HAP-1 (cell line): ENCODE measurements at places on chromosomes 16 and 17.

GRCh38 chr17:41190328-41190727, 641 bp downstream of the KRTAP9-1 start:
- DNase-seq, result no peak

GRCh38 chr17:36949461-36949927, 740 bp downstream of the AATF start:
- DNase-seq, result no peak

GRCh38 chr16:87464691-87465300, 28.0 kb downstream of the ZCCHC14 start:
- no peak for DNase-seq

DNA sequence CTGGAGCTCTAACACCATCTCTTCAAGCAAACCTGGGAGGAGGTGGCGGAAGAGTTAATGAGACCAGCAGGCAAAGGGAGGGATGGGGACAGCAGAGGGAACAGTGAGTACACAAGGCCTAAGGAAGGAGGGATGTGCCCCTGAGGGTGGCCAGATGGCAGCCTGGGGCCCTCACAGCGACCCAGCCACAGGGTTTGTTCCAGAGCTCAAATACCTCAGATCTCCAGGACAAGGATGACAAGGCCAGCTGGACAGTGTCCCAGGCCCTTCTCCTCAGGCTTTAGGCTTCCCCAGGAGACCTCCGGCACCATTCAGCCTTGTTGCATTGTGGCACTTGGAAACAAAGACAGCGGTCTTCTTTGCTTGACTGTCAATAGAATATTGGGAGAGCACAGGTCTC, 14.9 kb downstream of the CDIP1 start:
- no peak for DNase-seq

DNA sequence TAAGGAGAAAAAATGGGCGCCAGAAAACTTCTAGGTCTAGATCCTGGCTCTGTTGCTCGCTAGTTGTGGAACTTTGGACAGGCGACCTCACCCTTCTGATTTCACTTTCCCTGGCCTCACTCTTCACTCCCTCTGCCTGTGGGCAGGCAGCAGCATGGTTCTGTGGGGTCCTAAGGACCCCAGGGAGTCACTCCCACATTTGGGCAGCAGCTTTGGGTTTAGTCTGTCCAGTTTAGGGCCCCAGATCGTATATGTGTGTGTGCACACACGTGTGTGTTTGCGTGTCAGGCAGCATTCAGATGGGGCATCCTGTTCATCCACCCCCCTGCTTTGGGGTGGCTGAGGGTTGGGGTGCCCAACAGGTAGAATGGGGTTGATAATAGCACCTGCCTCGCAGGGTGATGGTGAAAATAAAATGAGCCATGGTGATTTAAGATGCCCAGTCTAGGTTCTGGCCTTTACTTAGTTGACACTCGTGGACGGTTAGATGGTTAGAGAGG, 102.2 kb downstream of the RAB11FIP4 start:
- no peak for DNase-seq

GRCh38 chr16:30004811-30005242, 6.0 kb downstream of the DOC2A start:
- DNase-seq, result no peak

- peak; percentile 50 for DNase-seq
These were observed 72.8 kb downstream of the MMD start for GRCh38 chr17:55348749-55349354.

GRCh38 chr17:40129498-40129897, 7.7 kb downstream of the MSL1 start:
- DNase-seq, result no peak

DNA sequence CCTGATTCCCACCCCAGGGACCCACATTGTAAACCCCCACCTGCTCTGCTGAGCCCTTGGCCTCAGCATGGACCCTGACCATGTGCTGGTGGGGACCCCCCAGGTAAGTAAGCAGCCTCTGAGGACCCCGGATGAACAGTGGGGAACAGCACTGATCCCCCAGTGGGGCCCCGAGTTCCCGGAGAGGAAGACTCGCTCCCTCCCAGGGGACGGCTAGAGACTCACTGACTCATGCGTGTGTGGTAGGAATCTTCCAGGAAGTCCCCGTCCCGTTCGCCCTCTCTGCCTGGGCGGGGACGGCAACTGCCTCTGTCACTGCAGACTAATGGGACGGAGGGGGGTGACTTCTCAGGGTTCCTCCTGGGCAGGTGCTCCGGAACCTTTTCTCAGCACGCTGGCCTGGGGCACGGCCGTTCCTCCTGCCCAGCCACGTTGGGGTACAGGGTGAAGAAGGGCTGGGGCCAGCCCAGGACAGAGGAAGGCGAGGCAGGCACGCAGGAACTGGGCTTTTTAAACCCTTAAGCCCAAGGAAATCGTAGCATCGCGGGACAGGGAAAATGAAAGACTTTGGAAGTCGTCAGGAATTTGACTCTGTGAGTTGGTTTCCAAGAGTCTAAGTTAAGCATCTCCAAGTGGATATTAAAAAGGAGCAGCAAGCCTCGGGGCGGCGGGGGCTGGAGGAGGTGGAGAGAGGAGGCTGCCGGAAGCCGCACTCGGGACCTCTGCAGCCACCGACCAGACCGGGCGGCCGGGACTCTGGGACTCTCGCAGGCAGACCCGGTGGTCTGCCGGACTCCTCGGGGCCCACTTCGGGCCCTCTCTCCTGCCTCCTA, 178.7 kb downstream of the SEC14L1 start:
- DNase-seq, result peak; percentile 85

DNA sequence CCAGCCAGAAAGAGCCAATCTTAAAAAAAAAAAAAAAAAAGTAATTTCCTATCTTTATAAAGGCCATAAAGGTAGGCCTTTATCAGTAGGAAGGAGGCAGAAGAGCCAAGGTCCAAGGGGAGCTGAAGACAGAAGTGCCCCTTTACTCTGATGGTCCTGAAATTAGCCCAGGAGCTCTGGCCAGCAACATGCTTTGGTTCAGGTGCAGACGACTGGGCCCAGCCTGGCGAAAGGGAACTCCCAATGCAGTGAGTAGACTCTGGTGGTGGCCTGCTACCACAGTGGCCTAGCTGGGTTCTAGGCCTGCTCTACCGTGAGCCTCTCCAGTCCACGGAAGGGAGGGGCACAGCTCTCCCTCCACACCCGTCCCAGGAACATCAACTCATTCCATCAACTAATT, 23.1 kb upstream of the MEIOB start:
- DNase-seq, result no peak

DNA sequence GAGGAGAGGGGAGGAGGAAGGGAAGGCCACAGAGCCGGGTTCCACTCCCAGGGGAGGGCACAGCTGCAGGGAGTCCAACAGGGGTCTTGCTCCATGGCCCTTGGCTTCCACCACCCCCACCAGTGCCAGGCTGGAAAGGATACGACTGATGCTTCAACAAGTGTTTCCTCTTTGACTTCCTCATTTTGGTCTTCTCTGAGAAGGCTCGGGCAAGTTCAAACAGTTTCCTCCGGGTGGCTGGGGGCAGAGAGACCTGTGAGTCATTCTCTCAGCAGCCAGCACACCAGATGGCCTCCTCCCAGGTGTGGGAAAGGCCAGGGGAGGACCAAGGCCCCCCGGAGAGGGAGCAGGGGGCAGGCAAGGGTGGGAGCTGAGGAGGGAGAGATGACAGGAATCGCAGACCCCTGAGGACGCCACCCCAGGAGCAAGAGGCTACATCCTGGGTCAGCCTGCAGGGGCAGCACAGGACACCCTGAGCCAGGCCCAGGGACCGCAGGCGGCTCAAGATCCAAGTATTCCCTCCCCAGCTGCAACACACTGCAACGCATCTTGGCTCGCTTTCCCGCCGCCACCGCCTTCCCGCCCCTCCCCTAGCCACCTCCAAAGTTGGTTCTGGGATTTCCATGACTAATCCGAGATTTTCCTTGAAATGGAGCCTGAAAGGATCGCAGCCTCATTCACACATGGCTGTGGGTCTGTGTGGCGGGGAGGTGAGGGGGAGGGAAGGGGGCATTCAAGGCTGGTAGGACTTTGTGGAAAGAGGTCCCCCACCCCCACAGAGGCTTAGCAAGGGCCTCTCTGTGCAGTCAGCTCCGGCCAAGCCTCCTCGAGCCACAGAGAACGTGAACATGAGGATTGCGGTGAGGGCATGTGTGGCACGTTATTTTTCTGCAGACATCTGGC, 18.4 kb upstream of the MRPS23 start:
- DNase-seq, result peak; percentile 34

DNA sequence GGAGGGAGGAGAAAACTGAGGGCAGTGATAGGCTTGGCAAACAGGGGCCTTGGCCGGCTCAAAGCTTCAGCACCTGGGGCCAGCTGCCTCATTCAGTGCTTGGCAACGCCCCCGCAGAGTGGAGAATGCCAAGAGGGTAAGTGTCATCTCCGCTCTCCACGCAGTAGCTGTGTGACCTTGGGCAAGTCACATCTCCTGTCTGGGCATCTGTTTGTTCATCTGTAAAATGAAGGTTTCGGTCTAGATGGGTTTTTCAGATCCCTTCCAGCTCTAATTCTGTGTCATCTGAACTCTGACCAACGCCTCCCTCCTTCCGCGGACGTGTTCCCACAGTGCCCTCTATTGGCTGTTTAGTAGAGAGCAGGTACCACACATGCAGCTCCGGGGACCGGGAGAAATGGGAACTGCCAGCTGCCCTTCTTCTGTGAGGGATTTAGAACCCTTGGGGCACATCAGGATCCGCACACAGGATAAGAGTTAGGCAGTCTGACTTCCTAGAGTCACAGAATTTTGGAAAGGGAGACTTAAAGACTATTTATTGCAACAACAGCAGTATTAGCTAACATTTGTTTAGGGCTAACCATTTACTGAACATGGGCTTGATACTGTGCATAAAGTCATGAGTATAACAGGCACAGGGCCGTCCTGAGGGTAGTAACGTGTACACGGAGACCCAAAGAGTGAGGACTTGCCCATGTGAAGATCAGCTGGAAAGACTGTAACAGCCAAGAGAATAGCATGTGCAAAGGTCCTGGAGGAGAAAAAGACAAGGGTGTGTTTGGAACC, 26.8 kb downstream of the GP2 start:
- peak; percentile 64 for DNase-seq

GRCh38 chr17:17852930-17853329, 16.1 kb upstream of the SREBF1 start:
- DNase-seq, result no peak

DNA sequence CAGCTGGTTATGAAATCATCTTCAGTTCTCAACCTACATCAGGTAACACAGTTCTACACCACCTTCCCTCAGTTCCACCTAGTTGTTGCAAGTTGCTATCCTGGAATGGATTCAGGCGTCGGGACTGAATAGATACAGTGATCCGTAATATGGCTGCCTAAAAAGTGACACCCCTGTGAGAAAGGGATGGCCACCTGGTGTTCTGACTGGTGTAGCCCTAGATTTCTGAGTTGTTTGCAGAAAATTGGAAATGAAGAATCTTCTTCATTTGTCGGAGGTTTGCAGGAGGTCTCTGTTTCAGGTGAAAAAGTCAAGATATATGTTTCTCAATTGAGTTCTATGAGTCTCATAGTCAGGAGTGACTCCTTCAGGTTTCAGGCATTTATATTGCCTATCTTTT, 225.8 kb upstream of the ELAC2 start:
- no peak for DNase-seq

DNA sequence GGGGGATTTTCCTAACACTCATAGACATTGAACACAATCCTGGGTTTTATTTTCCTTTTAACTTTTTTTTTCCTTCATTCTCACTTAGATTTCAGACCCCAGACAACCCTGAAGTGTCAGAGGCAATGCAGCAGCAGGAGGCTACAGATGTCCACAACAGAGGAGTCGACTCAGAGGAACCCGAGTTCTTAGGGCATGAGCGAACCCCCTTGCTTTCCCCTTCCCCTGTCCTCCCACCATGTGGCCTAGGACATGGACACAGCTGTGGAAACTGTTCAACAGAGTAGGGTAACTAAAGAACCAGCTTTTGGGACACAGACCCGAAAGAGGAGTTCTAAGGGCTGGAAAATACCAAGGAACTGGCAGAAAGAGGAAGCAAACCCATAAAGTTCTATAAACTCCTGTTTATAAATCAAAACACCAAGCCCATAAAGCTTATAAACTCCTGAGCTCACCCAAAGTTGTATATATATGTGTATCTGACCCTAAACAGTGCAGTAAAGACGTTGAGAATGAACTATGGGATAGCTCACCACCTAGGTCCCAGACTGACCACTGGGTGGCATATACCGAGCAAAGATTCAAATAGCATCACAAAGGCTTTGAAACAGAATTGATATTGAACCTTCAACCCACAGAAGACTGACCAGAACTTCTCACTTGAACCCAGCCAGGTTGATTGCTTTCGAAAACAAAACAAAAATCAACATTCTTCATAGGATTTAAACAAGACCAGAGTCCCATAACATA, 33.9 kb downstream of the CMTM4 start:
- peak; percentile 28 for DNase-seq

- DNase-seq, result no peak
These were observed 125.0 kb downstream of the HS3ST3A1 start for GRCh38 chr17:13476720-13477119.

GRCh38 chr16:88973007-88973410, 4.0 kb downstream of the CBFA2T3 start:
- no peak for DNase-seq

GRCh38 chr17:77944390-77945222, 13.9 kb upstream of the TNRC6C start:
- DNase-seq, result no peak

- no peak for DNase-seq
These were observed 6.9 kb downstream of the TXNDC11 start for GRCh38 chr16:11735787-11736186.

DNA sequence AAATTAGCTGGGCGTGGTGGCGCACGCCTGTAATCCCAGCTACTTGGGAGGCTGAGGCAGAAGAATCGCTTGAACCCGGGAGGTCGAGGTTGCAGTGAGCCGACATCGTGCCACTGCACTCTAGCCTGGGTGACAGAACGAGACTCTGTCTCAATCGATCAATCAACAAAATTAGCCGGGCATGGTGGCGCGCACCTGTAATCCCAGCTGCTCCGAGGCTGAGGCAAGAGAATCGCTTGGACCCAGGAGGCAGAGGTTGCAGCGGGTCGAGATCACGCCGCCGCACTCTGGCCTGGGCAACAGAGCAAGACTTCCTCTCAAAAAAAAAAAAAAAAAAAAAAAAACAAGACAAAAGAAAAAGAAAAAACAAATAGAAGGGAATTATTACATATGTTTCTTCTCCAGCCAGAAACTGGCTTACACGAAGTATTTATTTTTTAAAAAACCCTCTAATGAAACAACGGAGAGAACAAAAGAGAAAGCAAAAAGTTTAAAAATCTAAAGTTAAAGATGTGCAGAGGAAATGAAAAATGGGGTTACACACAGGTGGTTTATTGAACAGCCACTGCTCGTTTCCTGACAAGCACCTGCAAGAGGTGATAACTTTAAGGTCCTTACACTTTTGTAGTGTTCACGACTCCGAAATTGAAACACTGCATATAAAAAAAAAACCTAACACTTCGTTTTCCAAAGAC, 1.4 kb downstream of the SYNRG start:
- DNase-seq, result no peak

DNA sequence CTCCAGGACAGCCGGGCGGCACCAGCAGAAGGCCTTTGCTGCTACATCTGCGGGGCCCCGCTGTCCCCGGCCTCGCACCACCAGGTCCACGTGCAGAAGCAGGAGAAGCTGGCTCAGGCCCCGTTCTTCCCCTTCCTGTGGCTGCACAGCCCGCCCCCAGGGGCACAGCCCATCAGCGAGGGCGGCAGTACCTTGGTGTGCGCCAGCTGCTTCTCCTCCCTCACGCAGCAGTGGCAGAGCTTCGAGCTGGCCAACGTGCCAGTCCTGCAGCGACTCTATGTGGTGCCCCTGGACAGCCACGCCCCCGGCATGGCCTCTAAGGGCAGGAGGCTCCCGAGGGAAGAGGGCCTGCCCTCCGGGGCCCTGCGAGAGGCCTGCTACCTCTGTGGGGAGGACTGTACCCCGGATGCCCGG, 58.3 kb upstream of the CIBAR2 start:
- no peak for DNase-seq

- DNase-seq, result no peak
These were observed 73.6 kb upstream of the MRTFB start for GRCh38 chr16:13997526-13997925.
